ENCODE measurements at places on chromosomes 2 and 18. TPM values are rescaled to one million over a fixed set of nuclear protein-coding genes. Genes with fewer than 3 reads are reported as not detected.

DNA sequence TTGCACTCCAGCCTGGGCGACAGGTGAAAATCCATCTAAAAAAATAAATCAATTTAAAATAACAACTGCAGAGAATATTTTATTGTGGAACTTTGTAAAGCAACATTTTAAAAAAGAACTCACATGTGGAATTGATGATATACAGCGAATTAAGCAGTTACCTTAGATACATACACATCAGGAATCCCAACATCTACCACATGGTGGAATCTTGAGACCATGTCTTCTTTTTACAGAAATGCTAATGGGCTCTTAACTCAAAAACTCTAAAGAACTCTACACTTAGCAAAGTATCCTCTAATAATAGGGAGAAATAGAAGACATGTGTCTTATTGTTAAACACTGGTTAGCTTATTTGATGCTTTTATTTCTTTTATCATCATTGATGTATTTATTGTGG lies 373.6 kb downstream of the CDH7 start:
- no peaks in the 10 kb centered on the region for H3K36me3 ChIP-seq
- no peaks in the 10 kb centered on the region for H3K4me1 ChIP-seq
- no peak overlapping the region for H3K4me3 ChIP-seq
- DNase-seq = no peak
- no peaks in the 10 kb centered on the region for H3K27me3 ChIP-seq
- no peak overlapping the region for H3K27ac ChIP-seq

- H3K36me3 ChIP-seq = no peaks in the 10 kb centered on the region
- no peaks in the 10 kb centered on the region for H3K4me1 ChIP-seq
- no peak overlapping the region for H3K27ac ChIP-seq
- H3K4me3 ChIP-seq = no peak overlapping the region
- DNase-seq = no peak
- H3K27me3 ChIP-seq = no peaks in the 10 kb centered on the region
Measured at GRCh38 chr2:150060341-150060740, 427.1 kb downstream of the RND3 start.

DNA sequence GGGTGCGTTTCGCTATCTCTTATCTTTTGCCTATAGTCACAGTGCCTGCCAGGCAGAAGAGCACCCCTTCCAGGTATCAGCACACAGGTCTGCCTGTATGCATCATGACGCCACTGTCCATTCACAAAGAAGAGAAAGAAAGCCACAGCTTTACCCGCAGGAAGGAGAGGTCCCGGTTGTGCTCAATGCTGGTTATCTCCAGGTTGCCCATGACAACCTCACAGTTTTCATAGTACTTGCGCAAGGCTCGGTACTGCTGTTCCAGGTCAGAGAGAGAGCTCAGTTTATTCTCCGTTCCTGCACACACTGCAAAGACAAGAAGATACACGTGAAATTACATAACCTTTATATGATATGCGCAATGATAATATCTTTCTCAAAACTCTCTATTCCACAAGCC lies 414.0 kb downstream of the ERBB4 start:
- H3K4me3 ChIP-seq = no peak overlapping the region
- H3K36me3 ChIP-seq = no peaks in the 10 kb centered on the region
- DNase-seq = no peak
- H3K27me3 ChIP-seq = no peaks in the 10 kb centered on the region
- no peak overlapping the region for H3K27ac ChIP-seq

DNA sequence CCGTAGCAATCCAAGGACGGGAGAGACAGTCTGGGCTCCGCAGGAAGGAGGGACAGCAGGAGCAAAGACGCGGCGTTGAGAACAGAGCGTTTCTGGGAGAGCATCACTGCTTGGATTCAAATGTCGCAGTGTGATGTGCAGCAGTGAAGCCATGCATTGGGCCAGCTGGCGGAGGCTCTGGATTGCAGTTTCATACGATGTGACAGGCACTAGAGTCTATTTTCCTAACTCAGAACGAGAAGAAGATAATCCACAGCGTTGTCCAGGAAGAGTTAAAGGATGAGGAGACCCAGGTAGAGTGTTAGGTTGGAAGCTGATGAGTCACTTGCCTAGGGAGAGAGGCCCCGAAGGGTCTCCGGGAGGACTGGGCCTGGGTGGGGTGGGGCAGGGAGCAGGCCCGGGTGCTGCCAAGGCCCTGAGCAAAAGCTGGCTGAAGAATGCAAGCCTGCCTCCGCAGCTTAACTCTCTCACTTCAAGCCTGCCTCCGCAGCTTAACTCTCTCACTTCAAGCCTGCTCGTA lies 17.7 kb upstream of the SEMA4C start:
- no peak overlapping the region for H3K4me3 ChIP-seq
- H3K36me3 ChIP-seq = no peaks in the 10 kb centered on the region
- peak; percentile 46 for DNase-seq
- no peak overlapping the region for H3K27ac ChIP-seq
- H3K4me1 ChIP-seq = peaks cover 16% of the 10 kb centered on the region

Gene CPO
- total RNA-seq = 0.71 TPM

Gene UGT1A4
- total RNA-seq = not detected

Gene PRKAG3
- 0.39 TPM for total RNA-seq

Gene SERPINB4
- total RNA-seq = 0.24 TPM

Gene DAW1
- total RNA-seq = 25.2 TPM

Data from testis (tissue), 5 donors.